Amniotic stem cell (primary cell): ENCODE measurements at places on chromosomes 2 and 18.
A peak's percentile ranks its signal among the peaks of the same experiment; 100 is the strongest.

DNA sequence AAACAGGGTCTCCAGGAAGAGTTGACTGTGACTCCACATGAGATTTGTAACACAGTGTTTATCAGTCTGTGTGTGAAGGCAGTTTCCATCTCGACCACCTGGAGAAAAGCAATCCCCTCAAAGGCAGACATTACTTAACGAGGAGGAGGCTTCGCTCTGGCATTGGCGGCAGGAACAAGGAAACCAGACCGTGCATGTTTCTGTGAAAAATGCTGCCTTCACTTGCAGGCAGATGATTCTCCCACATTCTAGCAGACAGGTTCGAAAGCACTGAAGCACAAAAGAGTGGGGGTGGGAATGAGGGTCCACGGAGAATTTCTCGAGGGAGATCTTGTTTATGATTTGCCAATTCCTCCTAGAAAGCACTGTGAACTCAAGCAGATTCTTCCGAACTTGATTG lies 414.0 kb downstream of the SLC4A3 start:
- DNase-seq, result no peak

GRCh38 chr2:47907039-47907781 lies 912 bp upstream of the FBXO11 start:
- peak; percentile 90 for DNase-seq

DNA sequence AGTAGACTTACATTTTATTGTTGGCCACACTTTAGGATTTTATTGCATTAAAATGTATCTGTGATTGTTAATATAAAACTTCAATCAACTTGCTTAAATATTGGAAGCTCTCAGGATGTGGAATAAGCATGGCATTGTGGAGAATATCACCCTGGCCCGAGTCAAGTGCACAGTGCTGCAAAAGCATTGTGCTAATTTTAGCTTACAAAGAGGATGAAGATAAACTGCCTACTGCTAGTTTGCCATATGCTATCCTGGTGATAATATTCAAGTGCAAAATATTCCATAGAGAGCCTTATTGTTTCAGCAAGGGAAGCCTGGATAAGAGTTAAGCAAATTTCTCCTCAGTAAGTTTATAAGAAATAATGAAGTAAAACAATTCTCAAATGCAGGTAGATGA lies 54.5 kb downstream of the MEIS1 start:
- no peak for DNase-seq

GRCh38 chr2:101500860-101501259 lies 25.9 kb upstream of the RFX8 start:
- no peak for DNase-seq

DNA sequence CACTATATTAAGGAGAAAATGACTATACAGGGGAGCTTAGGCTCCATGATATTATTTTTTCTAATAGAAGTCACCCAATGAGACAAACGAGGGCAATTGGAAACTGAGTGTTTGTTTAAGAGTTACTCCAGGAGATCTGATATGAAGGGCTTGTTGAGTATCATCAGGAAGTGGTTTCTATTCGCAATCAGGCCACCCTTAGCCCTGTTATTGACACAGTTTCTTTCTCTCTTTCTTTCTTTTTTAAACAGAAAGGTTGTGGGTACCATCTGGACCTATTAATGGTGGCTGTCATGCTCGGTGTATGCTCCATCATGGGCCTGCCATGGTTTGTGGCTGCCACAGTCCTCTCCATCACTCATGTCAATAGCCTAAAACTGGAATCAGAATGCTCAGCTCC lies 117.3 kb downstream of the DPP4 start:
- no peak for DNase-seq

DNA sequence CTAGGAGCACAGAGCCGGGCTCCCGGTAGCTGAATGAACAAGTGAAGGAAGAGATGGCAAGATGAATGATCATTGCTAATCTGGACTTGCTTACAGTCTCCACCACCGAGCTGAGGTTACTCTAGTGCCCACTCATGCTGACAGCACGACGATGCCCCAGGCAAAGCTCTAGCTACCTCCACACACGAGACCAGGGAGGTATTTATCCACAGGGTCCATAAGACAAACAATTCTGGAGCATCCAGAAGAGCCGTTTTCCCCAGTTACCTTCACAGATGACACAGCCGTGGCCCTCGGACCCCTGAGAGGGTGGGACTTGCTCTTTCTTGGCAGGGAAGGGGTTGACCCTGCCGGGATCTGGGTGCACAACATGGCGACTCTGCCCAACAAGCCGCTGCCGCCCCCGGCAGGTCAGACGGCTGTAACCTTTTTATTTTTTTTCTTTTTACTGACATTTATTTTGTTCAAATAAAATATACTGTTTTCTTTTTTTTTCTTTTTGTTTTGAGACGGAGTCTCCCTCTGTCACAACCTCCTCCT lies 120.3 kb downstream of the PXDN start:
- DNase-seq, result no peak

DNA sequence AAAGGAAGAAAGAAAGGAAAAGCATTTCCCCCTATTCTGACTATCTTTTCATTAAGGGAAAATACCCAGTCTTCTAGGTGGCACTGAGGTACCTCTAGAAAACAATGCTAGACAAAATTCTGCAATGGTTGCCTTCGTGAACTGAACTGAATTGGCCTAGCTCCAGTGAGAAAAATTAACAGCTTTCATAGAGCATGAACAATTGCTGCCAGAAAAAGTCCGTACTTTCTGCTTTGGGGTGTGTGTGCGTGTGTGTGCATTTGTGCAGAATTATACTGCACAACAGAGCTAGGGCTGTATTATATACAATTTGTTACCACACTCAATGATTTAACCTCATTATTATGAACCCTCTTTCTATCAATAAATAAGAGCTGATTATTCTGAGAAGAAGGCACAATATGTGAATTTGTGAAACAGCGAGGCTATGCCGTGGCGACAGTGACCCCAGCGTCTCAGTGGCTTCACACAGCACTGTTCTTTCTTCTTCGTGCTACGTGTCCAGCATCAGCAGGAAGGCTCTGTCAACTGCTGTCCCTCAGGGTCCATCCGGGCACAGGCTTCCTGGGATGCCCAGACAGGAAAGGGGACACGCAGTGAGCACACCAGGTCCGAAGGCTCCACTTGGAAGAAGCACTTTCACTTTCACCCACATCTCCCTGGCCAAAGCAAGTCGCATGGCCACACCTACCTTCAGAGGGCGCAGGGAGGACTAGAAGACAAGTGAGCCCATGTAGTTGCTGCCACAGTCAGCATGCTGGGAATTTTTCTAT lies 47.5 kb downstream of the PTGR3 start:
- no peak for DNase-seq

- DNase-seq, result no peak
Measured at GRCh38 chr2:156279446-156280150, 52.9 kb downstream of the NR4A2 start.

DNA sequence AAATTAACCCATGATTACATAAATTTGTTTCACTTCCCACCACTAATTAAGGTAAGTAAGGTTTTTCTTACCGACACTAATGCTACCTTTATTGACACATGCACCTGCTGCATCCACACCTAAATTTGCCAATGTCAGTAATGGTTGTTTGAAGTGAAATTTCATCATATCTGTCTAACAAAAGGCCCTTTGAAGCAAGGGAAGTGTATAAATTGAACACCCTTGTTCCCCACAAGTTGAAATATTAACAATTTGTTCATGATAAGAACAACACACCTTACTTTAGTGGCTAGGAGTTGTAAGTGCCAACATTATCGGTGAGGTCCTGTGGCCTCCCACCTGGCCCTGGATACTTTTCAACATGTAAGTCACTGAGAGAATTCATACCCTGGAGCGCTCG lies 116.3 kb upstream of the CDCA7 start:
- no peak for DNase-seq

GRCh38 chr18:37524498-37525261 lies 40.9 kb downstream of the CELF4 start:
- DNase-seq, result no peak

GRCh38 chr2:20994130-20994529 lies 49.7 kb downstream of the APOB start:
- no peak for DNase-seq

- no peak for DNase-seq
Measured at GRCh38 chr2:191083540-191083939, 67.3 kb downstream of the STAT4 start.

GRCh38 chr2:191512216-191512835 lies 165.6 kb upstream of the NABP1 start:
- DNase-seq, result no peak

DNA sequence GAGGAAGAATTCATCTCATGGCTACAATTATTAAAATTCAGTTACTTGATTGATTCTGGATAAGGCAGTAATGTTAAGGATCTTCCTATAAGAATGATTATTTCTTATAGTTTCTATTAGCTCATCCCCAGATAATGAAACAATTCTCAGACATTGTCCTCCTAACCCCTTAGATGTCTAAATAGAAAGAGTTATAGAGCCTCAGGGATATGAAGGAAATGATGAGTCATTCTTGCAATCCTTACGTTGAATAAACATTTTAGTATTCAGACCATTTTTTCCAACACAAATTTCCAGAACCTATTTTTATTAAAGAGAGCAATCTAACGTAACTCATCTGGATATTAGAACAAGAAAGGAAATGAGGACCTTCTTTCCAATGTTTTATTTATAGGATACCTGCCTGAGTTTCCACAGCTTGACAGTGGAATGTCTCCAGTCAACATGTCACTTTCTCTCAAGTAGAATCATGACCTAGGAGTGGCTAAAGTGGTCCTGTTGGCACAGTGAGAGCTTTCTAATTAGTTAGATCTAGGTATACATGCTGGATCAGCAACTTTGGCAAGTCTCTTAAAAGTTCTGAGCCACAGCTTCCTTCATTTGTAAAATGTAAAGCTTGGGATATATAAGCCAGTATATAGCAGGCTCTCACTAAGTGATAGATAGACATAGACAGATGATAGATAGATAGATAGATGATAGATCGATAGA lies 88.0 kb upstream of the RAB27B start:
- peak; percentile 29 for DNase-seq
